Uterus (tissue), 4 donors: ENCODE measurements at places on chromosomes 11 and 22. TPM values are rescaled to one million over a fixed set of nuclear protein-coding genes. Genes with fewer than 3 reads are reported as not detected.

- H3K27me3 ChIP-seq: no peaks in the 10 kb centered on the region
- DNase-seq: no peak
- H3K4me3 ChIP-seq: no peak overlapping the region
- no peak overlapping the region for H3K27ac ChIP-seq
- H3K4me1 ChIP-seq: no peaks in the 10 kb centered on the region
Observed at GRCh38 chr11:95659088-95659487, 130.5 kb downstream of the FAM76B start.

DNA sequence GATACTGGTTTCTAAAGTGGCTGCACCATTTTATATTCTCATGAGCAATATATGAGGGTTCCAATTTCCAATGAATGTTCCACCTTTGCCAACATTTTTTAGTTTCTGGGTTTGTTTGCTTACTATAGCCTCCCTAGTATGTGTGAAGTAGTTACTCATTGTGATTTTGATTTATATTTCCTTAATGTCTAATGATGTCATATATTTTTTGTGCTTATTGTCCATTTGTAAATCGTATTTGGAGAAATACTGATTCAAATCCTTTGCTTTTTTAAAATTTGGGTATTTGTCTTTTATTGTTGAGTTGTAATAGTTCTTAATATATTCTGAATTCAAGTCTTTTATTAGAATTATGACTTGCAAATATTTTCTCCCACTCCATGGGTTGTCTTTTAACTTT, 161.0 kb upstream of the C11orf58 start:
- H3K4me1 ChIP-seq: no peaks in the 10 kb centered on the region
- no peaks in the 10 kb centered on the region for H3K36me3 ChIP-seq
- no peaks in the 10 kb centered on the region for H3K27me3 ChIP-seq
- no peak overlapping the region for H3K4me3 ChIP-seq

DNA sequence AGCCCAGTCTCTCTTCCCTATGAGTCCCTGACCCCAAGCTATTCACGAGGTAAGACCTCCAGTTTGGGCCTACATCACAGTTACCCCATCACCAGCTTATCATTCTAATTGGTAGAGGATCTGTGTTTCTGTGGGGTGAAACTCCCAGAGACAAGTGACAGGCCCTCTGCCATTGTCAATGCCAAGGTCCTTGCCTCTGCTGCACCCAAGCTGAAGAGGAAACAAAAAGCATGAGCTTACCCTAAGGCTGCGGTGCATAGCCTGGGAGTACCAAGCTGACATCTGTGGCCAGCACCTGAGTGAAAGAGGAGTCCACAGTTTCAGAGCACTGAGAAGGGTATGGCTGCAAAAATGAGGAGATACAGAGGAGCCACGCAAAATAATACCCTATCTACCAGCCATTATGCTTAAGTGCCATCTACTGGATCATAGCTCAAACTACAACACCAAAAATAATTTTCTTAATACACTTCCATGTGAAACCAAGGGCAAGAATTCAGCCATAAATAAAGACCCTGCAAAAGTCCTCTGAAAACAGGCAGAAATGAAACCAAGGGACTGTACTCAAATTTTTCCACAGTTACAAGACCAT, 62.3 kb upstream of the ANO5 start:
- DNase-seq: no peak
- H3K4me3 ChIP-seq: no peak overlapping the region
- no peaks in the 10 kb centered on the region for H3K36me3 ChIP-seq
- no peaks in the 10 kb centered on the region for H3K4me1 ChIP-seq
- no peaks in the 10 kb centered on the region for H3K27me3 ChIP-seq

DNA sequence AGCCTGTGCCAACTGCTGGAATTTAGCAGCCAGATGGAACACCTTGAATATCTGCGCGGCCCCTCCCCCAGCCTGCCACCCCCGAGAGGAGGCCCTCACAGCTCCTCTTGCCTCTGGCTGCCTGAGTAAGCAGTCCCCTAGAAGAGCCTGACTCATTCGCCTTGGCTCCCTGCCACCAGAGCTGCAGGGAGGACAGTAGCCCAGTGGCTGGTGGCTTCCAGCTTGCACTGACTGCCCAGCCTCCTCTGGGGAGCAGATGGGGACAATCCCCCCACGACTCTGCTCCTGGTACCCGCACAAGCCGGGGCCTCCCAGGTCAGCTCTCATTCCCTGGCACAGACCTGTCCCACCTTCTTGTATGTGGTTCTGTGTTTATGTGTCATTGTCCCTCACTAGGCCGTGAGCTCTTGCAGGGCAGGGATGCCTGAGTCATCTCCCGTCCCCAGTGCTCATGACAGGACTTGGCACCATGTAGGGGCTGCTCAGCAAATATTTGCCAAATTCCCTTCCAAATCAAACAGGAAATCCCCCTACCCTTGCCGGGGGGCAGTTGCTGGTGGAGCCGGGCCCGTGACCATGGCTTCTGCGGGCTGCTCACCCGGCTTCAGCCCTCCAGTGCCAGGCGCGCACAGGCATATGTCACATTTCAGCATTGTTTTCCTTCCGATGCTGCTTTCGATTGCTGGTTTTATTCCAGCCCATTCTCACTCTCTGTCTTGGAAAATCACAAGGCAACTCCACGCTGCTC, 43.6 kb downstream of the CACNG2 start:
- peaks cover 12% of the 10 kb centered on the region for H3K4me1 ChIP-seq
- no peak overlapping the region for H3K27ac ChIP-seq
- H3K4me3 ChIP-seq: no peak overlapping the region
- H3K36me3 ChIP-seq: no peaks in the 10 kb centered on the region
- peak; percentile 77 for DNase-seq

DNA sequence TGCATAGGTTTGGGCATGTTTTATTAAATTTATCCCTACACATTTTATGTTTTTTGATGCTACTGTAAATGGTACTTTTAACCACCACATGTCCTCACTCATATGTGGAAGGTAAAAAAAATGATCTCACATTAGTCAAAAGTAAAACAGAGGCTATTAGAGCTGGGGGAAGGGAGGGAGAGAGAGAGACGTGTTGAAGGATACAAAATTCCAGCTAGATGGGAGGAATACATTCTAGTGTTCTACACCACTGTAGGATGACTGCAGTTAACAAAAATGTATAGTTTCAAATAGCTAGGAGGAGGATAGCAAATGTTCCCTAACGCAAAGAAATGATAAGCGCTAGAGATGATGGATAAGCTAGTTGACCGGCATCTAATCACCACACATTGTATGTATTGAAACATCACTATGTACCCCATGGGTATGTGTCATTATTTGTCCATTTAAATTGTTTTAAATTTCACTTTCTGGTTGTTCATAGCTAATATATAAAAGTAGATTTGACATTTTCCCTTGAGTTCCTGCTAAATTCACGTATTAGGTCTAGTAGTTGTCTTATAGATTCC, 9.9 kb upstream of the GNB1L start:
- DNase-seq: no peak
- H3K27ac ChIP-seq: no peak overlapping the region
- no peaks in the 10 kb centered on the region for H3K27me3 ChIP-seq
- H3K4me3 ChIP-seq: no peak overlapping the region
- H3K4me1 ChIP-seq: no peaks in the 10 kb centered on the region

DNA sequence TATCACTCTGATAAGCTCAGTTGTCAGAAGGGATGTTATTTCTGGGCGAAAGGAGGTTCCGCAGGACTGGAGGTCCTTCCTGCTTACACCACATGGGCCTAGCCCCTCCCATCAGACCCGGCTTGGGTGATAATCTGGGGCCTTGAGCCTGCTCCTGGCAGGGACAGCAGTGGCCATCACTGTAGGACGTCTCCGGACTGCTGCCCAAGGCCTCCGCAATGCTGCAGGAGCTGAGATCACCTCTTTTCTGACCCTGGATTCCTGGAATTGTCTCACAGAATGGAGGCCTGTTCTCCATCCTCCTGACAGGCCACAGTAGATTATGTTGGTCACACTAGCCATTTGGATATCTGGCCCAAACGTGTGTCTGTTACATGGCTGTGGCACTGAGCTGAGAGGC, 9.2 kb upstream of the BIK start:
- no peak overlapping the region for H3K4me3 ChIP-seq
- H3K27me3 ChIP-seq: no peaks in the 10 kb centered on the region
- no peaks in the 10 kb centered on the region for H3K4me1 ChIP-seq
- H3K36me3 ChIP-seq: no peaks in the 10 kb centered on the region
- DNase-seq: no peak

GRCh38 chr11:74390697-74391096, 7.5 kb downstream of the PGM2L1 start:
- no peak overlapping the region for H3K4me3 ChIP-seq
- no peak for DNase-seq
- no peaks in the 10 kb centered on the region for H3K4me1 ChIP-seq
- H3K27ac ChIP-seq: peak overlapping the region; percentile 36
- H3K36me3 ChIP-seq: no peaks in the 10 kb centered on the region

DNA sequence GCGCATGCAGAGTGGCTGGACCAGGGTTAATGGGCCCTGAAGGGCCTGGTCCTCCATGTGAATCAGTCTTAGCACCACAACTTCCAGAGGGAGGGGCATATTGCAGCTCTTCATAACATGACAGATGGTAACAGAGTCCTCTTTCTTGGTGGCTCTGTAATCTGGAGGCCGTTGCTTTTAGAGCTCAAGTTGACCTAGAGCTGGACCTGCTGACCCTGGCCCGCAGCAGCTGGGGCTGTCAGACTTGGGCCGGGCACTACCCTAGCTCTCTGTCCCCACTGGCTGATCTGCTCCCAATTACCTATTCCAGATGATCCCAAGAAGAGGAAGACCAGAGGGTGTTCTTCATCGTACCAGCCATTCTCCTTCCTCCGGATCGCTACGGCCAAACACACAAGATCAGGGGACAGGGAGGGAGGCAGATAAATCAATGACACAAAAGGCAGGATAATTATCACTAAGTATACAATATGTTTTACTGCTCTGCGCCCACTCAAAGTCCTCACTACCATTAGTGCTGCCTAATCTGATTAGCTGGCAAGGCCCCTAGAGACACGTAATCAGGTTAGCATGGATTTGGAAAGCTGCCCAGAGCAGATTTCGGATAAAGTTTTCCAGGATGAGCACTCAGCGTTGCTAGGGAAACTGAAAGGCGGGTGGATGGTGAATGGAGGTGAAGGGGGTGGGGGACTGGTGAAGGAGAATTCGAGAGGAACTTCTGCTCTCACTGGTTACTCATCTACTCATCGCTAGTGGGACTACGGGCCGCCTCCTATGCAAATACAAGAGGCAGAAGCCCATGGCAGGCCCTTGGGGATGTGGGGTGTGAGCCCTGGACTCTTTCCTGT, 64.5 kb upstream of the PHOX2A start:
- no peak overlapping the region for H3K27ac ChIP-seq
- H3K27me3 ChIP-seq: no peaks in the 10 kb centered on the region
- H3K4me1 ChIP-seq: no peaks in the 10 kb centered on the region
- DNase-seq: peak; percentile 72

- no peaks in the 10 kb centered on the region for H3K36me3 ChIP-seq
- no peak overlapping the region for H3K27ac ChIP-seq
- DNase-seq: no peak
- no peak overlapping the region for H3K4me3 ChIP-seq
Observed at GRCh38 chr22:22761963-22762772, 117.8 kb downstream of the GGTLC2 start.

GRCh38 chr11:71504531-71504930, 22.5 kb upstream of the KRTAP5-7 start:
- no peak overlapping the region for H3K27ac ChIP-seq
- no peaks in the 10 kb centered on the region for H3K27me3 ChIP-seq
- no peaks in the 10 kb centered on the region for H3K4me1 ChIP-seq
- no peak overlapping the region for H3K4me3 ChIP-seq

- no peak for DNase-seq
- H3K36me3 ChIP-seq: no peaks in the 10 kb centered on the region
- H3K27ac ChIP-seq: no peak overlapping the region
- H3K27me3 ChIP-seq: no peaks in the 10 kb centered on the region
Observed at GRCh38 chr22:32380991-32381390, 23.3 kb downstream of the RFPL3 start.

DNA sequence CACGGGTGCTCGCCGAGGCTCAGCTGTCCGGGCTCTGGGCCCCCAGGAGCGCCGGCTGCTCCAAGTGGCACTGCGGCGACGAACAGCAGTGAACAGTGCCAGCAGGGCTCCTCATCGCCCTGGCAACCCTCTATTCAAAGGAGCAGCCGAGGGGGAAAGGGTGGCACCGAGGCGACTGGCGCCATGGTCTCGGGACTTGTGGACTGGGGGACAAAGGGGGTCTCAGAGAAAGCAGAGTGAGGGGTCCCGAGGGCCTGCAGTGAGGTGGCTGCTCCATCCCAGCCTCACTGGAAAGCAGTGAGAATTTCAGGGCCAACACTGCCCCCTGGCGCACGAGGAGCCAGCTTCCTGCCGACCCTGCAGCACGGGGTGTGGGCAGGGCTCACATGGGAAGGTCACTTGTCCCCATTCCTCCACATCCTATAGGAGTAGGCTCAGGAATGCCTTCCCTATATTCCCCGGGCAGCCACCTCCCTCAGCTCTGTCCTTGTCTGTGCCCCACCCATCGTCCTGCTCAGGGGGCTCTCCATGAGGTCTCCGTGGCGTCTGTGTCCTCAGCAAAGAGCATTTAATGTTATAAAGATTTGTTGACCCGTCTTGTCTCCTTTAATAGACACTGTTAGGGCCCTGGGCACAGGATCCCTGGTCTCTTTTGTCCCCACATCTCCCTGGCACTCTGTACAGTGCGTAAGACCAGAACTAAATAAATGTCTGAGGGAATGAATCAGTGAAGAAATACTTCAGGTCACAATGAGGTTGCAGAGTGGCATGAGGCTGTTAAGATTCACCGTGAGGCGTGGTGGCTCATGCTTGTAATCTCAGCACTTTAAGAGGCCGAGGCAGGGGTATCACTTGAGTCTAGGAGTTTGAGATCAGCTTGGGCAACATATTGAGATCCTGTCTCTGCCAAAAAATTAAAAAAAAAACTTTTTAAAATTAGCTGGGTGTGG, 26.4 kb downstream of the LRFN4 start:
- H3K4me1 ChIP-seq: no peaks in the 10 kb centered on the region
- H3K4me3 ChIP-seq: no peak overlapping the region
- H3K27me3 ChIP-seq: no peaks in the 10 kb centered on the region
- DNase-seq: no peak
- no peaks in the 10 kb centered on the region for H3K36me3 ChIP-seq

DNA sequence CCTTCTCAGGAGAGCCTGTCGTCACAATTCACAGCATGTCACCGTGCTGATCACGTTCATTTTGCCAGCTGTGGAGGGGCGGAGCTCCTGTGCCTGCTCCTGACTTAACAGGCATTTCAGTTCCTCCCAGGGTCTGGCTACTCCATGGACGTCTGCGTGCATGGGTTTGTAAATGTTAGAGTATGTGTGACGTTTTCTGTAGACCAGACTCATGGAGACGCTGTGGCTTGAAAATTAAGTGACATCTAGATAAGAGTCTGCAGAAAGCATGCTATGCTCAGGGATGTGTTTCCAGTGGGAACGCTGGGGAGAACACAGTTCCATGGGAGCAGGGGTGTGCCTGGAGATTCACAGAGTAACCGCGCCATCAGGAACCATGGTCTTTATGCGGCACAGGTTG, 804.0 kb downstream of the TBC1D22A start:
- H3K4me3 ChIP-seq: no peak overlapping the region
- no peaks in the 10 kb centered on the region for H3K4me1 ChIP-seq
- H3K27me3 ChIP-seq: no peaks in the 10 kb centered on the region
- no peaks in the 10 kb centered on the region for H3K36me3 ChIP-seq
- no peak for DNase-seq
- no peak overlapping the region for H3K27ac ChIP-seq

SLC17A6 gene
- total RNA-seq: not detected

UBASH3B gene
- total RNA-seq: under 0.01 TPM

SUSD2 gene
- total RNA-seq: 0.88 TPM

OR56A4 gene
- total RNA-seq: not detected

RIC3 gene
- 27.9 TPM for total RNA-seq

TNNT3 gene
- total RNA-seq: not detected

KRTAP5-11 gene
- not detected for total RNA-seq
